ENCODE measurements at places on chromosomes 1 and 21.

DNA sequence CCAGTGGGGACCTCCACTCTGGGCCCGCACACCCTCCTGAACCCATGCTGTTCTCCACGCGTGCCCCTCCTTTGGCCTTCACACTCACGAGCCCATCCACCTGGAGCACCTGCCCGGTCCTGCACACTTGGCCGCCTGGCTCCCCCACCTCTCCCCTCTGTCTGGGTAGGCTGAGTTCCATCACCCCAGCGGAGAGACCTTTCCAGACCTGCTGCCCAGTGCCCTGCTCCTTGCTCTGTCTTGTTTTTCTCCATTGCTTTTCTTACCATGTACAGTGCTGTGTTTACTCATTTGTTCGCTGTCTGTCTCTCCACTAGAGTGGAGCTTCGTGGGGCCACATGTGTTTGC, 351.0 kb upstream of the VAMP3 start:
- DNase-seq: no peak

DNA sequence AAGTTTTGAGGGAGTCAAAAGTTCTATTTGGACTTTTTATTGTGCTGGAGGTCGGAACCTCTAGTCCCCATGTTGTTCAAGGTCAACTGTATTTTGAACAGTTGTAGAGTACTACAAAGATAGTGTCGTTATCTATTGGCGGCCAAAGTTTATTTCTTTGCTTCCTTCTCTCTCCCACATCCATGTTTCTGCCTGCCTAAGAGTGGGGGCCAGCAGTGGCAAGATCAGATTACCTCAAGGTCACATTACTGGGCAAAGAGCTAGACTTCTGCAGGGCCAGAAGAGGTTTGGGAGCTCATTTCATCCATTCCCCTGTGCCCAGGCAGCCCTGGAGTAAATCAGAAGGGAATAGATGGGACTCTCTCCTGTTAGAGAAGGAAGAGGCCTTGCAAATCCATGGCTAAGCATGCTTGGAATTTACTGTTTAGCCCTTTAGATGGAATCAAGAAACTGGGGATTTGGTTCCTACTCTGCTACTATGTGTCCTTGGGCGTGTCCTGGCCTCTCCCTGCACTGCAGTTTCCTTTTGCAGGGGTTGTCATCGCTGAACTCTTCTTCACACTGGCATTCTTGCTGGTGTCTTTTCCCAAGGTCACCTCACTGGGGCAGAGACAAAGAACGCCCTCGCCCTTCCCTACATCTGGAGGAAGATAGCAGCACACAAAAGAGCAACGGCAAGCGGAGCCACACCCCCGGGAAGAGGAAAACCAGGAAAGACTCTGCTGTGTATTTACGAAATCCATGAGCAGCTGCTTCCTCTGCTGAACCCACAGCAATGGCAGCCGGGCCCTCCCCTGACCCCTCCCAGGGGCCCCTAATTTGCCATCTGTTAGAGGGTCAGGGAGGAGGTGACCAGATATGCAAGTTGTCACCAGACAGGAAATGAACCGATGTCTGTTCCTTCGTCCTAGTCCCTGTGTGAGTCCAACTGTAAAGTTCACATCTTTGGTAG, 73.3 kb downstream of the PLPP3 start:
- DNase-seq: no peak

DNA sequence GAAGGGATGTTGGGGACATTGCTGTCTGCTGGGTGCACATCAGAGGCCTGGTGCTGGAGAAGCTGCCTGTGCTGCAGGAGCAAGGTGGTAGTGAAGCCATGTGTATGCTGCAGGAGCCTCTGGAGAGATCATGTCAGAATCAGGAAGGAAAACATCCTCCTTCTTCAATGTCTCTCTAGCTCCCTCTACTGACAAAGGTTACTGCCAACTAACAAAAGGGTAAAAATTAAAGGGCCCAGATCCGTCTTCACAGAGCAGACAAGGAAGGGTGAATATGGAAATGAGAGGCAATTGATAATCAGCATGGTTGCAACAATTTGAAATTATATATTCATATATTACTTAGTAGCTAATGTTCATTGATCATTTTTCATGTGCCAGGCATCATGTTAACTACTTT, 32.2 kb downstream of the FAM177B start:
- DNase-seq: no peak

GRCh38 chr1:234697741-234698140, 87.8 kb upstream of the IRF2BP2 start:
- DNase-seq: no peak

DNA sequence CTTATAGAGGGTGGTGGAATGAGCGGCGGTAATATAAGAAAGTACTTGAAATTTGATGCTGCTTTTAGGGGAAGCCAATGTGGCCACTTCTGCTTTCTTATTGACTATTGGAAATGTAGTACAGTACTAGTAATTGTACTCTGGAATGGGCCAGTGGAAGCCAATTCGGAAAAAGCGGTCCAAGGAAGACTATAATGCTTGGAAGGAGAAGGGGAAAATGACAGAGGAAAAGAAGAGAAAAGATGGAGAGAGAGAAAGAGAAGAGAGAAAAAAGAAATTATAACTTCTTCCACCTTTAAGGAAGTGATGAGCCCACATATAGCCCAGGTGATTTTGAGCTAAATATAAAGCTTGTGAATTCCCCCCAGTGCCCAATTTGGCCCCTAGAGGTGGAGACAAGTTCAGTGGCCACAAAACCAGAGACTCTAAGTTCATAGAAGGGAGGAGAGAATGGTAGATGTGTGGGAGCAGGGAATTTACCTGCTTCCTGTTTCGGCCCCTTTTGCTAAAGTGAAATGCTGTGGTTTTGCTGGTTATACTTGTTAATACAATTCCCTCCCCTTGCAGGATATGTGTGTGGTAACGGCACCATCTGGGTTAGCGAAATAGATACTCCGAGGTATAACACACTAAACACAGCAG, 35.7 kb upstream of the DUSP10 start:
- no peak for DNase-seq

All from globus pallidus (tissue), 1 donor.